ENCODE measurements at places on chromosomes 16 and 17.

DNA sequence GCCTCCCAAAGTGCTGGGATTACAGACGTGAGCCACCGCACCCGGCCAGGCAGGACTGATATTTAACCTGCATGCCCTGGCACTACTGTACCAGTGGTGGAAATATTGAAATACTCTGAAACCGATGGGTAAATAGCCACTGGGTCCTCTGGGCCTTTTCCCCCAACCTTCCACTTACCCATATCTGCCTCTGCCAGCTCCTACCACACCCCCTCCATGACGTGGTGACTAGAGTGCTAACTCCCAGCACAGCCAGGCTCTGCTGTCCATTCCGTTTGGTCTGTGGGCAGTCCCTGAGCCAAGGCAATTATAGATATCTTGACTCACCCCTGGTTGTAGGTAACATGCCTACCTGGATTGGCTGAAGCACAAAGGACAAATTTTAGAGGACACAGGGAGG lies 187.8 kb downstream of the PRKCB start:
- DNase-seq, result no peak

DNA sequence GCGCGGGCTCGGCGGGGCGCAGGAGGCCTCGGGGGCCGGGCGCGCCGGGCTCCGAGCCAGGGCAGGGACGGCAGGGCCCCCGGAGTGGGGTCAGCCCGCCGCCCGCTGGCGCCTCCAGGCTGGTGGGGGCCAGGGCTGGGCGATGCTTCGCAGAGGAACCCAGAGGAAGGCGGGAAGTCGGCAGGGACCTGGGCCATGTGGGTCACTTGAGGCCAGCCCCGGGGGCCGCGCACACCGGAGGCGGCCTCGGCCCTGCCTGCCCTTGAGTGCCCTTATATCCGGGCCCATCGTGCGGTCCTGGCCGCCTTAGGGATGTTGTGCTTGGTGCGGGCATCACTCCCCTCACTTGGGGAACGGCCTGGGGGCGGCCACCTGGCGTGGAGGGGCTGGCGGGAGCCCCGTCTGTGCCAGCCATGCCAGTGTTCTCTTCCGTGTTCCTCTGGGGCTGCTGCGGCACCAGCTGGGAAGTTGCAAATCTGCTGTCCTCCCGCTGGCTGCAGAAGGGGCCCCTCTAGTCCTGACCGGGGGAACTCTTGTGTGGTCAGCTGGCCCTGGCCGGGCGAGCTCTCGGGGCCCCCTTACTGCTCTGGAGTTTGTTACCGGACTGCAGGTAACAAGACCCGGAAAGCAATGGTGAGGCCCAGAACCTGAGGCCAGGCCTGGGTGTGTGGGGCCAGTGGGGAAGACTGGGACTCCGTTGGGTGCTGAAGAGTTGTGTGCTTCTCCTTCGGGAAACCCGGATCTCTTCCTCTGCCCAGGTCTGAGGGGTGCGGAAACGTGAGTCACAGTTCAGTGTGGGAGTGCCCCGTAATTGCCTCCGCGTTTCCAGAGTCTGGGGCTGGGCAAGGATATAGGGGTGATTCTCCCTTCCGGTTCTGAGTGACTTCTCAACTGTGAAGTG lies 849 bp downstream of the CAPN15 start:
- DNase-seq, result peak; percentile 89

DNA sequence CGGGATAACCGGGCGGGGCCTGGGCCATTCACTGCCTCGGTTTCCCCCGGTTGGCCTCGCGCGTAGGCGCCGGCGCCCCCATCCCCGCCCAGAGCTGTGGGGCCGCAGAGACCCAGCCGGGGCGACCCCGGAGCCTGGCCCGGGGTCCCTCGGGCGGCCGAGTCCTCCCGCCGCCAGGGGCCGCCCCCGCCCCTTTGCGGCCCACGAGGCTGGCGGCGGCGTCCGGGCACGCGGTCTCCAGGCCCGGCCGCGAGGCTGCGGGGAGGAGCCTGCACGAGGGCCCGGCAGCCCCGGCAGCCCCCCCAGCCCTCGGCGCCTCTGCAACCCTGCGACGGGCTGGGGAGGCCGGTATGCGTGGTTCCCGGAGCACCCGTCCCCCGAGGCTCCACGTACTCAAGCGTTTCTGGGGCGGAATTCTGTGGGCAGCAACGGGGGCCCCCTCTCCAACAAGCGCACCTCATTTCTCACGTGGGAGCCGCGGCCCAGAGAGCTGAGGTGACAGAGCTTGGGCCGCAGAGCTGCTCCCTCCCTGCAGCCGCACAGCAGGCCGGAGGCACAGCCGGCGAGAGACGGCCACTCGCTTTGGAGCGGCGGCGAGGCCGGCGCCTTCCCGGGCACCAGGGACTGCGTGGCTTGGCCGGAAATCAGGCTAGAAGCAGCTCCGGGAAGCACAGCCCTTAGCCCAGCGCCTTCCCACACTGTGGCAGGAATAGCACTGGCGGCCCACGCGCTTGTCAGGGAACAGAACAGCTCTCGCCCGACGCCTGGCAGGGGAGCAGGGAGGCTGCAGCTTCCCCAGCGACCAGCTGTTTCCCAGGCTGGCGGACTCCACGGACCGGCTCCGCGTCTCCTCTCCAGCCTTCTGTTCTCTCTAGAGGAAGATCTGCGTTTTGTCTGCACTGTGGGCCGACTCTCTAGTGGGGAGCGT lies 867 bp upstream of the LIMD2 start:
- peak; percentile 47 for DNase-seq

DNA sequence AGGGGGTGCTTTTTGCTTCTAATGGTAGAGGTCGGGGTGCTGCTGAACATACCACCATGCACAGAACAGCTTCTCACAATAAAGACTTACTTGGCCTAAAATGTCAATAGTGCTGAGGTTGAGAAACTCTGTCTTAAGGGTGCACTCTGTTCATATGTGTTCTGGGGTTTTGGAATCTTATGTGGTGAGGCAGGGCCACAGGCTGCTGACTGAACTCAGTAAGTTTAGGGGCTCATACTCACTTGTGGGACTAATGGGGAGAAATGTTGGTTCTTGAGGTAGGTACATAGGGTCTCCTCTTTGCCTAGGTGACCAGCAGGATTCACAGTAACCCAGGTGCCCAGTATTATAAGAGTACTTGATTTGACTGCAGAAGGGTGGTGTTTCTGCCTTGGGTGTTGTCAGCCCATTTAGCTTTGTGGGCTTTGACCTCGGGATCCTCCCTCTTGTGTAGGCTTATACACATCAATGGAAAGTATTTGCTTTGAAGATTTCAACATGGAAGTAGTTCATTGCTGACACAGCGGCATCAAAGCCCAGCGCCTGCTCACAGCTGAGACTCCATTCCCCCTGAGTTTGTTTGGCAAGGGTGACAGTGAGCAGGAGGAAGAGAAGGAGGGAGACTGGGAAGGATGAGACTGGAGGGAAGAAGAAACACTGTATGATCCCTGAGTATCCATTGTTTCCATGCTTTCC lies 17.2 kb downstream of the SLC7A6 start:
- no peak for DNase-seq

DNA sequence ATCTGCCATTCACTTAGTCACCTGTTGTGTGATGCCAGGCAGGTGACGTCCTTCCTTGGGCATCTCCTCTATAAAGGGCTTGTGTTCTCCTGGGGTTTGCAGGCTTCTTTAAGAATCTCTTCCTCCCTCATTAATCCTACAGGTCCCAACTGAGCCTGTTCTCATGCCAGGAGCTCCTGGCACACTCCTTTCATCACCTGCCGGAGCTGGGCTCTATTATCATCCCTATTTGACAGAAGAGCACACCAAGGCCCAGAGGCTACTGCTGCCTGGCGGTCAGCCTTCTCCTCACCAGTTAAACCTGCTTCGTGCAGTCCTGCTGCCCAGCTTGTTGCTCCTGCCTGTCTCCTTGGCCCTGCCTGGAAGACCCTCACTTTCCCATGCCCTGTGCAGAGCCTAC lies 51.2 kb downstream of the RAI1 start:
- no peak for DNase-seq

- DNase-seq, result no peak
Observed at GRCh38 chr17:50107790-50108414, 12.8 kb downstream of the PDK2 start.

GRCh38 chr17:34156741-34157589 lies 98.1 kb upstream of the CCL2 start:
- no peak for DNase-seq

- DNase-seq, result no peak
Observed at GRCh38 chr16:82650804-82651203, 24.0 kb downstream of the CDH13 start.

DNA sequence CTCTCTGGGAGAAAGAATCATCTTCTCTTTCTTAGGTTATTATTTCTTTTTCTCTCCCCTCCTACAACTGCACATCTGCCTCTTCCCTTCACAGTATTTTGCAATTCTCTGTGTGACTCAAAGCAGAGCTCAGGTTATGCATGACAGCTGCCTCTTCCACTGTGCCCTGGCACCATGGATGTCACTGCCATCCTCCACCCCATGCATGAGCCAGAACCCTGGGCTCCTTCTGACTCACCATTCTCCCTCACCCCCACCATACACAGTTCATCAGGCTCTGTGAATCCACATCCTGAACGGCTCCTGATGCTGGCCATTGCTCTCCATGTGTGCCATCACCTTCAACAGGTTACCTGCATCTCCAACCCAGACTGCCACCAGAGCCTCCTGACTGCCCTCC lies 23.9 kb downstream of the CA10 start:
- no peak for DNase-seq

DNA sequence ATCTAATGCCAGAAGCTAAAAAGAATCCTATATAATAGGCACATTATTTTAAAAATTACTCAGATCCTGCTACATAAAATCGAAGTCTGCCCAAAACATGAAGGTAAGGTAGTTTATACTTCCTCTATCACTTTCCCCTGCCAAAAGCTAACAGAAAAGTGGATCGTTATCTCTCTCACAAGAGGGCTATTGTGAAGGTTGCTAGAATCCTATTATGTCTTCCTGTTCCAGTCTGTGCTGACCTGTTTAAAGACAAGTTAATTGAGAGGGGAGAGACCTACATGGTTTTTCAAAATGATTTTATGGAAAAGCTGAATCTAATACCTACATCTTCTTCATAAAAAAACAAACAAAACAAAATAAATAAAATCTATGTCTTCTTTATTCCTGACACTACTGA lies 1410.9 kb upstream of the CDH8 start:
- no peak for DNase-seq

GRCh38 chr17:68349157-68349556 lies 57.9 kb downstream of the ARSG start:
- no peak for DNase-seq

- DNase-seq, result no peak
Observed at GRCh38 chr17:72760368-72760767, 332.1 kb downstream of the SLC39A11 start.

DNA sequence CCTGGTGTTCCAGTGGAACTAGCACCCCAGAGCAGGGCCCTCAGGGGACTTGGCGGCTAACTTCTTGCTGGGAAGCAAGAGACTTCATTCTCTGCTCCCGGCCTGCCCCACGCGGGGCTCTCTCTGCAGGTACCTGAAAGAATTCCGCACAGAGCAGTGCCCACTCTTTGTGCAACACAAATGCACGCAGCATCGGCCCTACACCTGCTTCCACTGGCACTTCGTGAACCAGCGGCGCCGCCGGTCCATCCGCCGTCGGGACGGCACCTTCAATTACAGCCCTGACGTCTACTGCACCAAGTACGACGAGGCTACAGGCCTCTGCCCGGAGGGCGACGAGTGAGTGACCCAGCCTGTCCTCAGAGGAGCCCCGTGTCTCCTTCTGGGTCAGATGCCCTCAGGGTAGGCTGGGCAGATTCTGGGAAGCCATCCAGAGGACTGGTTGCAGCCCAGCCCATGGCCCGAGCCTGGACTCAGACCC lies 25.1 kb downstream of the UNK start:
- DNase-seq, result no peak

GRCh38 chr16:19179546-19180490 lies 11.8 kb downstream of the SYT17 start:
- DNase-seq, result peak; percentile 87
